ENCODE measurements at places on chromosomes 6 and 20.

- H3K4me1 ChIP-seq, result no peaks in the 10 kb centered on the region
- no peaks in the 10 kb centered on the region for H3K27me3 ChIP-seq
- no peak overlapping the region for H3K4me3 ChIP-seq
Measured at GRCh38 chr6:19557191-19557590, 280.0 kb upstream of the ID4 start.

GRCh38 chr20:47557218-47557617 is 55.5 kb downstream of the NCOA3 start:
- no peak overlapping the region for H3K4me3 ChIP-seq
- H3K36me3 ChIP-seq, result no peaks in the 10 kb centered on the region
- H3K27me3 ChIP-seq, result no peaks in the 10 kb centered on the region
- H3K4me1 ChIP-seq, result peaks cover 33% of the 10 kb centered on the region
- H3K27ac ChIP-seq, result no peak overlapping the region

GRCh38 chr6:137829641-137830083 is 37.4 kb upstream of the TNFAIP3 start:
- H3K36me3 ChIP-seq, result no peaks in the 10 kb centered on the region
- DNase-seq, result no peak
- no peak overlapping the region for H3K4me3 ChIP-seq
- H3K27ac ChIP-seq, result no peak overlapping the region
- H3K4me1 ChIP-seq, result peaks cover 13% of the 10 kb centered on the region

DNA sequence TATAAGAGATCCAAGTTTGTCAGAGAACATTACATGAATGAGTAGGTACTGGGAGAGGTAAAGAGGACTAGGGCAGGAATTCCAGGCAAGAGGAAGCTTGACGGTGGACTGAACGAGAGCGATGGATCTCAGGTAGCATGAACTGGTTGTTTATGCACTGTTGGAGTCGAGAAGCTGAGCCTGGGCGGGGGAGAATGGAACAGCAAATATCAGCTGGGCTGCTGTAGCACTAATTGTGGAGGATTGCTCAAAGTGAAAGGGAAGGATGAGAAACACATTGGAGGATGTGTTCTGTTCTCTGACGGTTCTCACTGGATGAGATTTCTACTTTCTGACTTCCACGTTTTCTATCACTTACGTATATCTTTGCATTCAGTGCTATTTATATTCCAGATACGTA is 164.2 kb downstream of the PHF3 start:
- no peak for DNase-seq
- no peak overlapping the region for H3K4me3 ChIP-seq
- no peaks in the 10 kb centered on the region for H3K27me3 ChIP-seq
- H3K27ac ChIP-seq, result no peak overlapping the region
- peaks cover 13% of the 10 kb centered on the region for H3K4me1 ChIP-seq
- H3K36me3 ChIP-seq, result no peaks in the 10 kb centered on the region

DNA sequence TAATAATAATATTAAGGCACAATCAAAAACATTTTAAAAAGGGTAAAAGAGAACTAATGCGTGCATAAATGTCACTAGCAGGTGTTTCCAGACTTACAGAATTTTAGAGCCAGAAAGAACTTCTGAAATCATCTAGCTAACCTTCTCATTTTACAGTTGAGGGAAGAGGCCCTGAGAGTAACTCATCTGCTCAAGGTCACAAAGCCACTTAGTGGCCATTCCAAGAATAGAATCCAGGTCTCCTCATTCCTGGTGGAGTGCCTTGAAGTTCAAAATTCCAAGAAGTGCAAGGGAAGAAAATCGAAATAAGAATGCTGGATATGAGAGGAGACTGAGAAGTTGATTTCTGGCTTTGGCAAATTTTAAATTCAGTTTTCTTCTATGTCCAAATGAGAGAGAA is 3.2 kb upstream of the KIAA0408 start:
- H3K4me1 ChIP-seq, result peaks cover 21% of the 10 kb centered on the region
- H3K27me3 ChIP-seq, result no peaks in the 10 kb centered on the region
- H3K27ac ChIP-seq, result peak overlapping the region; percentile 80
- no peak for DNase-seq

DNA sequence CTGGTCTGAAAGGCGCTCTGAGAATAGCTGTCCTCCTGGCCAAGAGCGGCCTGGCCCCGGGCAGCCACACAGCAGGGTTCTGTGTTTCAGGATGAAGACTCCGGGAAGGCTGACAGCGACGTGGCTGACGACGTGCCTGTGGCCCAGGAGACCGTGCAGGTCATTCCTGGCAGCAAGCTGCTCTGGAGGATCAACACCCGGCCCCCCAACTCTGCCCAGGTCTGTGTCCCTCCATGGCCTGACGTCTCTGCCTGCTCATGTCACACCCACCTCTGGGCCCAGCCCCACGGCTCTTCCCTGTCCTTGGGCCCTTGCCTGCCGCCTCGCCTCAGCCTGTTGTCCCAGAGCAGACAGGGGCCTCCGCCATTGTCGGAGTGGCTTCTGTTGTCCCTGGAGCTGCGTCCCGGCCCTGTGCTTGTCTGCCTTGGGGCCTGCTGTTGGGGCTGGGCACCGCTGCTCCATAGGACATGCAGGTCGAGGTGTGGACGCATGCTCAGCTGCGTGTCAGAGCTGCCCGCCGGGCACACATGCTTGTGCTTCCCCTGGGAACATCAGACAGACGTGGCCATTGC is 16.2 kb upstream of the ADRM1 start:
- H3K27ac ChIP-seq, result no peak overlapping the region
- no peaks in the 10 kb centered on the region for H3K4me1 ChIP-seq
- peaks cover 95% of the 10 kb centered on the region for H3K36me3 ChIP-seq
- no peak for DNase-seq
- no peak overlapping the region for H3K4me3 ChIP-seq
- H3K27me3 ChIP-seq, result no peaks in the 10 kb centered on the region

DNA sequence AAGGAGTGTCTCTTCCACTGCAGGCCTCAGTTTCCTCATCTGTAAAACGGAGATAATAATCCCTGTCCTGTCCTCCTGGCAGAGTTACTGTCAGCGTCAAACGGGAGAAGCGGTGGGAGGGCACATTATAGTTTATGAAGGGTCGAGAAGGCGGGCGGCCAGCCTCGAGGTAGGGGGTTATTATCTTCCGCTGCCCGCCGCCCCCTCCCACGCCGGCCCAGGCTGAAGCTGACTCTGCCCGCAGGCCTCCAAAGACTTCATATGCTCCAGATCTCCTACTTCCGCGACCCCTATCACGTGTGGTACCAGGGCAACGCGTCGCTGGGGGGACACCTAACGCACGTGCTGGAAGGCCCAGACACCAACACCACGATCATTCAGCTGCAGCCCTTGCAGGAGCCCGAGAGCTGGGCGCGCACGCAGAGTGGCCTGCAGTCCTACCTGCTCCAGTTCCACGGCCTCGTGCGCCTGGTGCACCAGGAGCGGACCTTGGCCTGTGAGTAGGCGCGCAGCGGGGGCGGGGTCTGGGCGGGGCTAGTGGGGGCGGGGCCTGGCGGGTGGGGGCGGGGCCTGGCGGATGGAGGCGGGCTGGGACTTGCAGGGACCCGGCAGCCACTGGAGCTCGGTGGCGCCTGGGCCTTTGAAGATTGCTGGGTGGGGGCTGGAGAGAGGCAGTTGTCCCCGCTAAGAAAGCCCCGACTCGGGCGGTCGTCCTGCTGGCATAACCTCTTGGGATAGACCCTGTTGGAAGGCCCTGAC is 2.8 kb downstream of the PROCR start:
- DNase-seq, result no peak
- H3K27me3 ChIP-seq, result no peaks in the 10 kb centered on the region
- H3K4me3 ChIP-seq, result no peak overlapping the region
- peaks cover 16% of the 10 kb centered on the region for H3K4me1 ChIP-seq

GRCh38 chr20:2610941-2611720 is 41.3 kb upstream of the NOP56 start:
- no peak overlapping the region for H3K4me3 ChIP-seq
- H3K4me1 ChIP-seq, result no peaks in the 10 kb centered on the region
- peaks cover 15% of the 10 kb centered on the region for H3K27me3 ChIP-seq
- no peaks in the 10 kb centered on the region for H3K36me3 ChIP-seq
- DNase-seq, result no peak

GRCh38 chr20:12358655-12359009 is 440.9 kb downstream of the BTBD3 start:
- H3K27me3 ChIP-seq, result no peaks in the 10 kb centered on the region
- no peaks in the 10 kb centered on the region for H3K36me3 ChIP-seq
- no peak overlapping the region for H3K27ac ChIP-seq
- no peaks in the 10 kb centered on the region for H3K4me1 ChIP-seq

- H3K27ac ChIP-seq, result no peak overlapping the region
- H3K4me3 ChIP-seq, result no peak overlapping the region
- H3K27me3 ChIP-seq, result no peaks in the 10 kb centered on the region
- H3K36me3 ChIP-seq, result no peaks in the 10 kb centered on the region
- H3K4me1 ChIP-seq, result no peaks in the 10 kb centered on the region
- no peak for DNase-seq
Measured at GRCh38 chr6:139990026-139990686, 615.7 kb upstream of the CITED2 start.

GRCh38 chr6:143098054-143098671 is 37.5 kb downstream of the AIG1 start:
- peaks cover 7% of the 10 kb centered on the region for H3K4me1 ChIP-seq
- H3K4me3 ChIP-seq, result no peak overlapping the region
- DNase-seq, result no peak

DNA sequence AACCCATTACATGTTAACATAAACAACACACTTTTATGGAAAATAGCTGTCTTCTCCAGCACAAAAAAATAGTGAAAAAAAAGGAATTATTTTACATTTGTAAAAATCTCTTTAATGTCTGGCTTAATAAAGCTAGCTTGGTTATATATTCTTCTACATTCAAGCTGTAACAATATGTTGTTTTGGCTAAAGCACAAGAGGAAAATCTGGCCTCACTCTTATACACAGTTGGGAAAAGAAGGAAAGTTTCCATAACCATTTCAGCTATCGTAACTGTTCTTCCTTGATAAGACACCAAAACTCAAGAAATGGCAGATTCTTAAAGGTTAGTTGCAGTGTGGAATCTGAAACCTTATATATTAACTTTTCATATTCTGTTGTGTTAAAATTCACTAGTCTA is 7.6 kb downstream of the HLA-DOB start:
- no peak overlapping the region for H3K4me3 ChIP-seq
- H3K36me3 ChIP-seq, result no peaks in the 10 kb centered on the region
- no peaks in the 10 kb centered on the region for H3K27me3 ChIP-seq
- peak; percentile 33 for DNase-seq

DNA sequence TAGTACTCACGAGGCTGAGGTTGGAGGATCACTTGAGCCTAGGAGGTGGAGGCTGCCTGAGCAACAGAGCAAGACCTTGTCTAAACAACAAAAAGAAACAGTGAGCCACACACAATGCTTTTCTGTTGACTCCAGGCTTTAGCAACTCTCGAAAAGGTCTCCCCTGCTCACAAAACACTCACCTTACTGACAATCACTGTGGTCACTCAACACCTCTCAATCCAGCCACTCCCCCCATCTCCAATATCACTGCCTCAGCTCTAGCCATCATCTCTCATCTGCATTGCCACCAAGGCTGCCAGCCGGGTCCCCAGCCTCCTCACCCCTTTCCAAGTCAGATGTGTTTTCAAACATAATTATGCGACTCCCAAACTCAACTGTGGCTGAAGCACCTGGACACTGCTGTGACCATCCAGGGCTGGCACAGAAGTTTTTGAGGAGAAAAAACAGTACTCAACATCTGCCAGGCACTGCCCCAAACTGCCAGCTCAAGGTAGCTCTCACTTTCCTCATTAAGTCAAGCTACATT is 218.0 kb upstream of the ARID1B start:
- H3K36me3 ChIP-seq, result no peaks in the 10 kb centered on the region
- DNase-seq, result peak; percentile 44
- no peak overlapping the region for H3K27ac ChIP-seq
- no peaks in the 10 kb centered on the region for H3K4me1 ChIP-seq
- H3K4me3 ChIP-seq, result no peak overlapping the region

DNA sequence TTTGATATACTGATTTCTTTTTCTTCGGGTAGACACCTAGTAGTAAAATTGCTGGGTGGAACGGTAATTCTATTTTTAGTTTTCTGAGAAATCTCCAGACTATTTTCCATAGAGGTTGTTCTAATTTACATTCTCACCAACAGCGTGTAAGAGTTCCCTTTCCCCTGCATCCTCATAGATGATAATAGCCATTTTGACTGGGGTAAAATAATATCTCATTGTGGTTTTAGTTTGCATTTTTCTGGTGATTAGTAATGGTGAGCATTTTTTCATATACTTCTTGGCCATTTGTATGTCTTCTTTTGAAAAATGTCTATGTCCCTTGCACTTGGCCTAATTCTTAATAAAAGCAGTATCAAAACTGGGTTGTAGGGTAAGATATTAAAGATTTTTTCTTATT is 148.9 kb upstream of the SIM1 start:
- no peaks in the 10 kb centered on the region for H3K36me3 ChIP-seq
- no peak overlapping the region for H3K4me3 ChIP-seq
- no peak for DNase-seq

DNA sequence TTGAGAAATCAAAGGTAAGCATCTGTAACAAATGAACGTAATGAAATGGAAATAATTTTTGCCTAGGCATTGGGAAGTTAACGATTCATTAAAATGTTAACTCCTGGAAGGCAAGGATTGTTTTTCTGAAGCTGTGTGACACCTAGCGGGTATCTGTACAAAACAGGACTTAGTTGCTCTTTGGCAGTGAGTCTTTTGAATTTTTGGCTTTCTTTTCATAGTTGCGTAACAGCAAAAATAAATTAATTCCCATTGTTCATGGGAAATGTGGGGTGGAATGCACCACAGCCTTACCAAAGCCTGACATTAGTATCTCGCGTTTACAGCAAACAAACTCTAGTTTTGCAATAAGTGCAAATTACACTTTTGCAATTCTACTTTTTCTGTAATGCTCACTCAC is 92.7 kb upstream of the DTNBP1 start:
- H3K27ac ChIP-seq, result no peak overlapping the region
- no peaks in the 10 kb centered on the region for H3K27me3 ChIP-seq
- no peaks in the 10 kb centered on the region for H3K36me3 ChIP-seq
- H3K4me3 ChIP-seq, result no peak overlapping the region
- no peak for DNase-seq
- H3K4me1 ChIP-seq, result no peaks in the 10 kb centered on the region

Data from left lung (tissue), 14 donors.